Panc1 (cell line): ENCODE measurements at places on chromosomes 12 and 14.

DNA sequence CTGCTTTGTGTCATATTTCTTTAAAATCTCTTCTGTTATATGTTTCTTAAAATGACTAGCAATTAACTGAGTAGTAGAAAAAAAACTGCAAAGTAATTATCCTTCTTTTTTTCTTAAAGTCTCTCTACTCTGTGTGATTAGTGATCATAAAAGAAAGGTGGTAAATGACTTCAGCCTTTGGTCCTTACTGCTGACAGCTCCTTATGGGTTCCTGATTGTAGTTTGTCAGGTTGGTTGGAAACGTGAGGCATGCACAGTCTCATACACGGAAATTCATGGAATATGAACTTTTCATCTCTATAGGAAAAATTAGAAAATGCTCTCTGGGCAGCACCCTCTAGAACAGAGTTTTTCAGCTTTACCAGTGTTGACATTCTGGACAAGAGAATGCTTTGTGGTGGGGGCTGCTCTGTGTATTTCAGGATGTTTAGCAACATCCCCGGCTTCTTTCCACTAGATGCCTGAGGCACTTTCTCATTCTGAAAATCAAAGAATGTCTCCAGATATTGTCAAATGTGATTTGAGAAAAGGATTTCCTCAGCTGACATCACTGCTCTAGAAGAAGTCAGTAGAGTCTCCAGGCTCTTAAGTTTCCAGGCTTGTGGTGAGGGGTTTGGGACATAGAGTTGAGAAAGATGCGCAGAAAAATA, 121.0 kb downstream of the PIK3C2G start:
- no peak for DNase-seq

DNA sequence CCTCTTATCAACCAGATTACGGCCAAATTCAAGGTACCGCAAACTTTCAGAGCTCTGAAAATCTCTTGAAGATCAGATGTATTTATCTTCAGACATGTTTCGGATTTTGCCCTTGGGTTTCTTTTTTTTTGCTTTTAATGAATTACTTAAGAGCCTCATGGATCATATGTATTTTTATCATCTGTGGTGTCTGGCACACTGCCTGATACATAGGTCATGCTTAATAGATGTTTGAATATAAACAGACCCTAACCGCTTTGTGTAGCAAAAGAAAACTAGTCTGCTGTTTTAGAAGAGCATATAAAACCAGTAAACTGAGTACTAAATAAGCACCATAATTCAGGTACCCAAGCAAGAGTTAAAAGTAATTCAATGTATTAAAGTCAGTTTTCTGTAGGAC, 20.1 kb upstream of the TBK1 start:
- DNase-seq: no peak

GRCh38 chr12:118711185-118711584, 270.2 kb upstream of the SRRM4 start:
- DNase-seq: no peak

DNA sequence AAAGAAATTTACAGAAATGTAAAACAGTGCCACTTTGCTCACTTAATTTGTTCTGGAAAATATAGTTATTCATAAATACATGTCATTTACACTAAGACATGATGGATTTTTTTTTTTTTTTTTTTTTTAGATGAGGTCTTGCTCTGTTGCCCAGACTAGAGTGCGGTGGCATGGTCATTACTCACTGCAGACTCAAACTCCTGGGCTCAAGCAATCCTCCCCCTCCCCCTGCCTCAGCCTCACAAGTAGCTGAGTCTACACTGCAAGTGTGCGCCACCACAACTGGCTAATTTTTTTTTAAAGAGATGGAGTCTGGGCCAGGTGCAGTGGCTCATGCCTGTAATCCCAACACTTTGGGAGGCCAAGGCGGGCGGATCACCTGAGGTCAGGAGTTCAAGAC, 101.2 kb downstream of the PPP2R5C start:
- no peak for DNase-seq

DNA sequence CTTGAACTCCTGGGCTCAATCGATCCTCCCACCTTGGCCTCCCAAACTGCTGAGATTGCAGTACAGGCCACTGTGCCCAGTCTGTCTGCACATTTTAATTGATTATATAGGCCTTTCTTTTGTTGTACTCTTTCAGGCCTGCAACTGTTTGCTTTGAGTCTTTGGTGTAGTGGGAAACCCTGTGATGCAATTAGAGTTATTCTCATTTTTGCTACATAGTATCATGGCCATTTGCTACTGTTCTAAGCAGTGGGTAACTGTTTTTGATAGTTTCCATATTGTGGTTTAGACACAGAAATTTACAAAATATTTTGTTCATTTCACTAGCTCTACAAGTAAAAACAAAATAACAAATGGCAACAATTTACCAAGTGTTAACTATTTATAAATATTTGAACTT, 6.3 kb upstream of the TUBA1B start:
- no peak for DNase-seq

DNA sequence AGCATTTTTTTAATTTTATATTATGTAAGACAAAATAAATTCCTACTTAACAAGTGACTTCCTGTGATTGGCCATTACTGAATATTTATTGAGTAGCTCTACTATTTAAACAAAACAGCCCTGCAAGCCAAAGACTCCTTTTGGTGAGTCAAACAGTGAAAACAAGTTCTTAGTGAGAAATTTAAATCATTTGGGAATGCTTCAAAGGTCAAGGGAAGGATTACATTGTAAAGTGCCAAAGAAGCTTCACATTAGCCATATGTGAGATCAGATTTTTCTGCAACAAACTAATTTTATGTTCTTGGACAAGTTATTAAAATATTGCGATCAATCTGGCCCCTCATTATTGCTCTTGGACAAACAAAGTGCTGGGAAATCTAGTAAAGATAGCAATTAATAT, 795.4 kb upstream of the MGAT4C start:
- DNase-seq: no peak

- no peak for DNase-seq
Measured at GRCh38 chr14:85276979-85277228, 253.0 kb upstream of the FLRT2 start.

DNA sequence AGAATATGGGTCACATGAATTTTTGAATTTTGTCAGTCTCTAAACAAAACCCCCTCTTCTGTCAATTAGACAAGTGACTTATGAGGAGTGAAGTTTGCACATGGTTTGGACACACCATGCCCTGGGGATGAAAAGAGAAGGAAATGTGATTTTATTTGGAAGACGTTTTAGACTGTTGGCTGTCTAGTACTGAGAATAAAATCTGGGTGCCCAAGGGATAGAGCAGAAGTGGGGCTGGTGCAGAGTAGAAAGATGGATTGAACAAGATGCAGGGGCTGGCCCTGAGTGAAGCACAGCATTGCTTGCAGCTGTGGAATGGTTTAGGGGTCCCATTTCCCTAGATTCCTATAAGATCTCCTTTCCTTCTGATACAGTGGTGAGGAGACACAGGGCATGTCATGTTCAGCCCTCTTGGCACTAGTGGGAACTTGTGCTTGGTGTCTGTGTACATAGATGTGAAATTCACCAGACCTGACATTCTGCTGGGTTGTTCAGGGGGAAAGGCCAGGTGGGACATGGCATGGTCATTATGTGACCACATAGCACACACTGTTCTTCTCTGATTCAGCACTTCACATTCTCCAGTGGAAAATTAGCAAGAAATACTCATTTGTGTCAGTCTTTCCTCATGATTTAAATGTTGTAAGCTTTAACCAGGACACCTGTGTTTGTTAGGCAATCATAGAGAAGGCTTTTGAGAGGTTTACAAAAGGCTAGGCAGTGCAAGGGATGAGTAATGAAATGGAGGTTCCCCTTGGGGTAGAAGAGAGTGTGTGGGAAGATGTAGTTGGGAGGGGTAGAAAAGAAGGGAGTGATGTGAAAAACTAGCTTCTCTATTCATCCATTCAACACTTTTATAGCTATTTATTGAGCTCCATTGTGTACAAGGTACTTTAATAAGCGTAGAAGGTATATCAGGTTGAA, 202.3 kb upstream of the IGF1 start:
- no peak for DNase-seq

DNA sequence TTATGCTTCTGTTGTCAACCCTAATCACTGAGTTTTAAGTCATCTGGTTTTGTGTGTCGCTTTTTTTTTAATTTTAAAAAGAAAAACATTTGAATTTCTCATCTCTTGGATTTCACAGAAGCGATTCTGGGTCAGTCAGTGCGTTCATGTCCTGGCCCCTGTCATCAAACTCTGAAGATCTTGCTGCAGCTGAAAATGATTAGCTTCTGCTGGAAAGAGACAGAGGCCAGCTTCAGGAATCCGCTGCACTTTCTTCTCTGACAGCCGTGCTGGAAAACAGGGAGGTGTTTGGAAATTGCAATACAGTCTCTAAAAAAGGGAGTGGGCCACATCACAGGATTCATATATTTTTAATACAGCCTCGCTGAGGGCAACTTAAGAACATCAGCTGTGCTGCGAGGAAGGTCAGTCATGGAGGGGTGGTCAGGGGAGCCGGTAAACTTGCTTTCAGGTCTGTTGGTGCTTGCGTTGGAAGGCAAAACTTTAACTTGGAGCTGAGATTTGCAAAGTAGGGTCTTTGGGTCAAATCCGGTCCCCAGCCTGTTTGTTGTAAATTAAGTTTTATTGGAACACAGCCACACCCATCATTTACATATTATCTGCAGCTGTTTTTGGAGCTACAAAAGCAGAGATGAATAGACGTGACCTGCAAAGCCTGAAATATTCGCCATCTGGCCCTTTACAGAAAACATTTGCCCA, 190.8 kb downstream of the AACS start:
- DNase-seq: no peak

DNA sequence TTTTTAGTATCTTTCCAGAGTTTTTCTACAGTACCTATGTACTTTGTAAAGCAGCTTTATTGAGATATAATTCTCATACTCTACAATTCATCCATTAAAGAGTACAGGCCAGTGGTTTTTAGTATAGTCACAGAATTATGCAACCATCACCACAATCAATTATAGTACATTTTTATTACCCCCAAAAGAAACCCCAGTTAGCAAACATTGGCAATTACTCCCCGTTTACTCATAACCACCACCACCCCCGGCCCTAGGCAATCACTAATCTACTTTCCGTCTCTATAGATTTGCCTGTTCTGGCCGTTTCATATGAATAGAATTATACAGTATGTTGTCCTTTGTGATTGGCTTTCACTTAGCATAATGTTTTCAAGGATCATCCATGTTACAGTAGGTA, 119.8 kb downstream of the KICS2 start:
- no peak for DNase-seq

DNA sequence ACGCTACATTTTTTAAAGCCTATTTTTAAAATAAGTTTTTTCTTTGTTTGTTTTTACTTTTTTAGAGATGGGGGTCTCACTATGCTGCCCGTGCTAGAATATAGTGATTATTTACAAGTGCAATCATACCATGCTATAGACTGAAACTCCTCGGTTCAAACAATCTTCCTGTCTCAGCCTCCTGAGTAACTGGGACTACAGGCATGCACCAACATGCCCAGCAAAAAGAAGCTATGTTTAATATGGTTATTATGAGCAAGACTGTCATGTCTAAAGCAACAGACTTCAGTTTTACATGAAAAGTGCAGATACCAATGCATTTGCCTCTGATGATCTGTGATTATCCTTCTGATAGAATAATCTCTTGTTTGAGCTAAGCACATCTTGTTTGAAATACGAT, 45.6 kb upstream of the SGPP1 start:
- no peak for DNase-seq

GRCh38 chr12:124898923-124899294, 15.5 kb downstream of the UBC start:
- no peak for DNase-seq

DNA sequence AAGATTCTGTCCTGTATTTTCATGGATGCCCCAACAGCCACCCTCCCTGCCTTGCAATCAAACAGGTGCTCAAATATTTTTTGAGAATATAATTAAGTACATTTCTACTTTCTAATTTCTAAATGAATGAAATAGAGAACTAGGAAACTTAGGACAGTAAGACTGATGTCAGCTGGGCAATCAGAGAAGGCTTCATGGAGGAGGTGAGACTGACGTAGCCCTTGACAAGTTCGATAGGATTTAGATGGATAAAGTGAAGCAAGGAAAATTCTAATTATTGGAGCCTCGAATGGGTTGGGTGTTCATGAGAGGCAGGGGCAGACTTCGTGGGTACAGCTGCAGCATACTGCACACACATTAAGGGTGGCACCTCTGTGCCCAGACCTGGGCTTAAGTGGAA, 36.0 kb downstream of the NINJ2 start:
- DNase-seq: no peak

DNA sequence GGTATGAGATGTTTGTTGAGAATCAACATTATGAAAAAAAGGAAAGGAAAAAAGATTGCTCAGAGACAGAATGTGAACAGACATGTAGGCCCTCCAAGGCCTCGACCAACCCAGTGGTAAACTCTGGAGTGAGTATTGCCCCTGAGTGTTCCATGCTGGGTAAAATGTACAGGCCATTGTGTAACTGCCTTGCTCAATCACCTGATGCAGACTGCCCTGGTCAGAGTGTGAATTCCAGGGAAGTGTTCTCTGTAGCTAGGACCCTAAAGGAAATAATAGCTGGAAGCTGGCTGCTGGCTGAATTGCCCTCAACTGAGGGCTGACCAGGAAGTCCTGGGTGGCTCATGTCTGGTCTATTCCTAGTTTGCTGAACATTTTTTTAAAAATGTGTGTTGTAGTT, 1081.4 kb upstream of the LRFN5 start:
- DNase-seq: no peak

GRCh38 chr14:104776481-104776880, 19.1 kb downstream of the AKT1 start:
- no peak for DNase-seq

GRCh38 chr14:84670796-84671195, 859.1 kb upstream of the FLRT2 start:
- DNase-seq: no peak

DNA sequence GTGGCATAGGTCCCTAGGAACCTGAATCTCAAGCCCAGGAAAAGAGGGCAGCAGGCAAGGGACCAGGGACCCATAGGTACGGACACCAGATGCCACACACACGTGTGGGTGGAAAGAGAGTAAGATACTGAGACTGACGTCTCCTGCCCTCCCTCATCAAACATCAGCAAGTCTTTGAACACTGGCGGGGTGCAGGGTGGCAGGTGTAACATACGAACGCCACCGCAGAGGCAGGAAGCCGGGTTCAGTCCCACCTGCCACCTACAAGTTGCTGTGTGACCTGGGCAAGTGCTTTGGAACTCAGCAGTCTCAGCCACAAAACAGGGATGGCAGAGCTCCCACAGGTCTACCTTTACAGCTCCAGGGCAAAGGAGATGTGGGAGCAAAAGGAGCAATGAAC, 11.1 kb downstream of the ACTN1 start:
- no peak for DNase-seq

DNA sequence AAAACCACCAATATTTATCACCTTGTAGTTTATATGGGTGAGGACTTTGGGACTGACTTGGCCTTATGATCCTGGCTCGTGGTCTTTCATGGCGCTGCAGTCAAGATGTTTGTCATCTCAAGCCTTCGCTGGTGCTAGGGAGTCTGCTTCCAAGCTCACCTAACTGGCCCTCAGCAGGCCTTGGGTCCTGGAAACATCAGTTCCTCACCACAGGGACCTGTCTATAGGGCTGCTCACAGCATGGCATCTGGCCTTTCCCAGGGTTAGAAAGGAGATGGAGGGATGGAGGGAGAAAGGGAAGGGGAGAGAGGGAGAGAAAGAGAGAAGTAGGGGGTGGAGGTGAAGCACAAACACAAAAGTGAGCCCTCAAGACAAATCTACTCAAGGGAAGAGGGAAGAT, 31.7 kb downstream of the VCPKMT start:
- no peak for DNase-seq

GRCh38 chr12:47964106-47964728, 821 bp downstream of the TMEM106C start:
- no peak for DNase-seq
